ENCODE measurements at places on chromosomes 1 and 21.

DNA sequence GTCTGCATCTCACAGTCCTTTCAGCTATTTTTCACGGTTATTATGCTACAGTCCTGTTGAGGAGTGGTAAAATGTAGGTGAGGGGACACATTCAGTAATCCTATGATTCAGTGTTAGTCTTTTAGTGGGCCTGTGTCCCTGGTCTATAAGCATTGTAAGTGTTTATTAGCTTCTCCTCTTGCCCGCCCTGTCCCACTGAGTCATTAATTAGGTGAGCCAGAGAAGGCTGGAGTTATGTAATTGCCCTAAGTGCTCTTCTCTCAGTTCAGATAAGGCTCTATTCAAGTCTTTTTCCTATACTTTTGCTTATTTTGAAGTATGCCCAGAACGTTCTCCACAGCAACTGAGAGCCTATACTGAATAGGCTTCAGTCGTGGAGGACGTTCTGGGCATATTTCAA lies 76.3 kb upstream of the ZRANB2 start:
- DNase-seq = no peak

DNA sequence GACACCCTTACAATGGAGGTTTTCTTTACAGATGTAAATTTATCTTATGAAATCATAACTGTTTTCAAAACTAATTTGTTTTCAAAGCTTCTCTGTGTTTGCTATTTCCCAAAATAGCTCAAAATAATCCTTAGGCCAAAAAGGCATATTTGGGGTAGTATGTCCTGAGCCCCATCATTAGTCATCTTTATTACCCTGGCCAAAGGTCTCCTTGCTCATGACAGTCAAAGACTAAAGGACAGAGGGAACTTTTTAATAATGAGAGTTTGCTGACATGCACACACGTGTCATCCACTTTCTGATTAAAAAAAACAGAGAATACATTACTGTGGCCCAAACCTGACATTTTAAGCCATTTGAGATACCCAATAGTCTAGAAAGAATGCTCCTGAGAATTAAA lies 221.9 kb upstream of the DUSP10 start:
- no peak for DNase-seq

DNA sequence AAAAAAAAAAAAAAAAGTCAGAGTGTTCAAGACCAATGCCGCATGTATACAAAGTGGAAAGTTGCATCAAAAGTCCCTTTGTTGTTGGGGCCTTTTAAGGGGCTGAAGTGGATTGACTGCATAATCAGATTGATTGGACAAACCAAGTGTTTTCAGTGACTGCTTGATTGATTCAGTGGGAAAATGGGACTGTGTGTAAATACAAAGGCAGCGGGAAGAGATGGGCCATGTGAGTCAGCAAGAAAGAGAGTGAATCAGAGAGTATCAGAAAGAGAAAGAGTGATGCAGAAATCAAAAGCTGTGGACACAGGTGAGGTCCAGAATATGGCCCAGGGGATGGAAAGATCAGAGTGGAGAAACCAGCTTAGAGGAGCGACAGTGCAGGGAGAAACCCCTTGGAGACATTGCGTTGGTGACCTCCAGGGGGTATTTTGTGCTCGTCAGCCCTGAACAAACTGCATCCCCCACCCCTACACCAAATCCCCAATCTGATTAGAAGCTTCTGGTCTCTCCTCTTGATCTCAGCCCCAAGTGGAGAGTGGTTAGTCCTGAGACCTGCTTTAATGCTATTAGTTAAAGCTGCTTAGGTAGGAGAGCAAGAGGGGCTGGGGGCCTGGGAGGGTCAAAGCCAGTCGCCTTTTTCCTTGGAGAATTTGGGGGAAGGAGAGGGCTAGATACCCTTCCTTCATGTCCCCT lies 5.1 kb upstream of the ETV3L start:
- DNase-seq = no peak

GRCh38 chr1:236137285-236137852 lies 5.0 kb upstream of the GPR137B start:
- no peak for DNase-seq

DNA sequence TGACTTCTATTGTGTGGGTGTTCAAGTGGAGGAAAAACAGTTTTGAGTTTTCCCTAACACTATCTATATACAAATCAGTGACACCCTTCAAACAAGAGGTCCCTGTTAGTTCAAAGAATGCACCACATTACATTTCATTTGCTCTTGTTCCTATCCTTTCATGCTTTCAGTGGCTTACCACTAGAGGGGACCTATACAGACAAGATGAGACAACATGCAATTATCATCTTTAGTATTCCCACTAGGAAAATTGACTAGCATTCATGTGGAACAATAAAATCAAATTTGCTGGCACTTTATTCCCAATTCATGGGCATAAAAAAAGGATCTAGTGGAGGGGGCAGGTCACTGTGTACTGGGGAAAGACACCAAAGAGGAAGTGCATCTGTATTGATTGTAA lies 13.3 kb upstream of the SIPA1L2 start:
- DNase-seq = no peak

- no peak for DNase-seq
Measured at GRCh38 chr1:30473922-30474817, 249.2 kb downstream of the MATN1 start.

GRCh38 chr1:56017336-56017735 lies 562.0 kb downstream of the PLPP3 start:
- DNase-seq = no peak

DNA sequence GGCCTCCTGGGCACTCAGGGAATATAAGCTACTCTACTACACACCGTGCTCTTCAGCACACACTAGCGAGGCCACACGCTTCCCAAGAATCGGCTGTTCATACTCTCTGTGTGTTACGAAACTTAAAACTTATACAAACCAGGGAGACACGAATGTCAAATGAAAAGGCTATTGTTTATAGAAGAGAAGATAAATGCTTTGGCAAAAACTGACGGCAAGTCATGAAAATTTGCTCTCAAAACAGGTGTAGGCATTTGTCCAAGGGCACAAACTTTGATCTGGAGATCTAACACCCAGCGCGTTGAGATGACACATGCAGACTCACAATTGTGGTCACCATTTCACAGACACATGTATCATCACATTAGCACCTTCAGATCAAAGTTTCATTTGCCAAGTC lies 46.1 kb downstream of the USP48 start:
- no peak for DNase-seq

DNA sequence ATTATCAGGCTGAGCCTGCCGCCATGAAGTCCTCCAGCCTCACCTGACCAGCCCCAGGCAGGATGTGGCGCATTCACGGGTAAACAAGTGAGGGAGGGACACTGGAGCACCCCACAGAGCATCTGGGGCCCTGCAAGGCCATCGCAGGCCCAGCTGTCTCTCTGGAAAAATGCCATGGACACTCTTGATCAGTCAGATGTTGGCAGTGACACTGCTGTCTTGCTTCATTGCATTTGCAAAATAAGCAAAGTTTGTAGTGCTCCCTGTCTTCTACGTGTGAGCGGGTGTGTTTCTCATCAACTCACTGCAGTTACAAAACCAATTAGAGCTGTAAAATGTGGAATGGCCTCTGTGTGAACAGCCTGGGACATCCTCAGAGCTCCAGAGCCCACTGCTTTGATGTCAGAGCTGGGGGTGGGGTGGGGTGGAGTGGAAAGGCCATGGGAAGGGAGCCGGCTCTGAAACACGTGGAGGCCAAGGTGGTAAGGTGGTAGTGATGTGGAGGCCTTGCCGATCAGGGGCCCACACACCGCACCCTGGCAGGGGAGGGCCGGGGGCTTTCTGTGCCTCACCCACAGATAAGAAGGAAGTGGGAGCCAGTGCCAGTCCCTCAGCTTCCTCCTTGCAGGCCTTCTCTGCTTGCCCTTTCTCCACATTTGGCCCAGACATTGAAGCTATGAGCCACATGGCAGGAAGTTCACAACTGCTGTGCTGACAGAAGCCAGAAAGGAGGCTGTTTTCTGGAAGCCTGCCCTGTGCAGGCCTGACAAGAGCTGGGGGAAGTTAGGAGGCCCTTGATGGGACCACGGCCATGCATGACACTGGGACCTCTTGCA lies 254.9 kb downstream of the RHOU start:
- DNase-seq = no peak

DNA sequence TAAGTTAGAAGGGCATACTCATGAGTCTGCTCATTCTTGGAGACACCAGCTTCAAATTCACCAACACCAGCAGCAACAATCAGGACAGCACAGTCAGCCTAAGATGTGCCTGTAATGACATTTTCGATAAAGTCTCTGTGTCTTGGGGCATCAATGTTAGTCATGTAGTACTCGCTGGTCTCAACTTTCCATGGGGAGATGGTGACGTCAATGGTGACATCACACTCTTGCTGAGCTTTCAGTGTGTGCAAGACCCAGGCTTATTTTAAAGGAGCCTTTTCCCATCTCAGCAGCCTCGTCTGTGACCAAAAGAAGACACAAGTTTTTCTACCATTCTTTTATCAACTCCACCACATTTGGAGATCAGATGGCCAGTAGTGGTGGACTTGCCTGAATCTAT lies 75.5 kb downstream of the SERINC2 start:
- DNase-seq = no peak

DNA sequence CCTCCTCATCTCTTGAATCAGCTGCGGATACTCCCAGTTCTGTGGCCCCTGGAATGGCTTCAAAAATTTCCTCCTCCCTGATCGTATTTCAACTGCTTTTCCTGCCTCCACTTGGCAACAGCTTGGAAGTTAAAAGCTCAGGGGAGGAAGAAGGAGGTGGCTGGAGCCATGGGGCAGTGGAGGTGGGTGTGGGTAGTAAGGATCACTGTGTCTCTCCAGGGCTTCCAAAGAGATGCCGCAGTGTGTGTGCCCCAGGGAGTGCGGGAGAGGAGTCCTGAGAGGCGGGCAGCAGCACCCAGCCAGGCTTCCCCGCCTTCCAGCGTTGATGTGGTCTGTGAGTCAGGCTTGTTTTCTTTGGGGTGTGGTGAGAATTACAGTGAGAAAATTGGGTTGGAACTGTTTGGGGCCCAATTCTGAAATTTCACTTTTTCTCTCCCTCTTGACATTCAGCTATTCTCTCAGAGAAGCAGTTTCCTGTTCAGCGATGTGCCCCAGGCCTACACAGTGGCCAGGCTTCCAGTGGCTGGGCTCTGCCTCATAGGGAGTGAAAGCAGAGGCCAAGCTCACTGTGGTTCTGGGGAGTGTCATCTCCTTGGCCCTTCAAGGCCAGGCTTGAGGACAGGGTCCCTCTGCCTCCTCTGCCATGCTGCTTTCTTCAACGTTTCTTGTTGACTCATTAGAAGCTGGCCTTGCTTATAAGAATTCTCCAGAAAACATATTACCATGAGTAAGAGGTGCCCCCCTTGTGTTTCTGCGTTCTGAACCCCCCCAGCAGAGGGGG lies 69.0 kb downstream of the PGM1 start:
- no peak for DNase-seq

DNA sequence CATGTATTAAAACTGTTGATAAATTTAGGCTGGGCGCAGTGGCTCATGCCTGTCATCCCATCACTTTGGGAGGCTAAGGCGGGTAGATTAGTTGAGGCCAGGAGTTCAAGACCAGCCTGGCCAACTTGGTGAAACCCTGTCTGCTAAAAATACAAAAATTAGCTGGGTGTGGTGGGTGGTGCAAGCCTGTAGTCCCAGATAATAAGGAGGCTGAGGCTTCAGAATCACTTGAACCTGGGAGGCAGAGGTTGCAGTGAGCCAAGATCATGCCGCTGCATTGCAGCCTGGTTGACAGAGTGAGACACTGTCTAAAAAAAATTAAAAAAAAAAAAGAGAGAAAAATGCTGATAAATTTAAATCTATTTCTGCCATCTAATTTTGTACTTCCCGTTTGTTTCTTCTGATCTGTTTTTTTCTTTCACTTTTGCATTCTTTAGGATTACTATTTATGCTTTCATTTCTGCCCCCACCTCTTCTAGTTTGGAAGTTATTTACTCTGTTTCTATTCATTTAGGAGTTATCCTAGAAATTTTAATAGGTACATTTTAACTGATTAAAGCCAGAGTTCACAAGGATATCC lies 3.2 kb upstream of the DENND1B start:
- no peak for DNase-seq

GRCh38 chr21:17900281-17900989 lies 81.3 kb upstream of the C21orf91 start:
- DNase-seq = no peak

- no peak for DNase-seq
Measured at GRCh38 chr1:241749041-241749944, 97.2 kb downstream of the WDR64 start.

GRCh38 chr1:114154146-114154962 lies 685 bp upstream of the SYT6 start:
- no peak for DNase-seq

DNA sequence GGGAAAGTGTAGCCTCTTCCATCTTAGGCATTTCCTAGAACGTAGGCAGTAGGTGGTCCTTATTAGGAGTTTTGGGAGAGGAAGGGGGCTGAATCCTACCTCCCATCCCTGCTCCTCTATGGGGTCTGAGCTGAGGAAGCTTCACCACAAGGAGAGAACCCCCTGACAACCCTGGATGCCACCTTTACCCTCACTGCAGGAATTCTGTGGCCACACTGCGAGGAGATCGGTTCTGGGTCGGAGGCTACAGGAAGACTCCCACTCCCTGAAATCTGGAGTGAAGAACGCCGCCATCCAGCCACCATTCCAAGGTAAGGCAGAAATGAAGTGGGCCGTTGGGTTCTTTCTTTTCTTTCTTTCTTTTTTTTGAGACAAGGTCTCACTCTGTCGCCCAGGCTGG lies 1.5 kb downstream of the MX1 start:
- DNase-seq = no peak

GRCh38 chr1:246824541-246824940 lies 100.3 kb downstream of the SCCPDH start:
- DNase-seq = no peak

GRCh38 chr1:25907601-25908000 lies 1.4 kb upstream of the STMN1 start:
- DNase-seq = no peak

DNA sequence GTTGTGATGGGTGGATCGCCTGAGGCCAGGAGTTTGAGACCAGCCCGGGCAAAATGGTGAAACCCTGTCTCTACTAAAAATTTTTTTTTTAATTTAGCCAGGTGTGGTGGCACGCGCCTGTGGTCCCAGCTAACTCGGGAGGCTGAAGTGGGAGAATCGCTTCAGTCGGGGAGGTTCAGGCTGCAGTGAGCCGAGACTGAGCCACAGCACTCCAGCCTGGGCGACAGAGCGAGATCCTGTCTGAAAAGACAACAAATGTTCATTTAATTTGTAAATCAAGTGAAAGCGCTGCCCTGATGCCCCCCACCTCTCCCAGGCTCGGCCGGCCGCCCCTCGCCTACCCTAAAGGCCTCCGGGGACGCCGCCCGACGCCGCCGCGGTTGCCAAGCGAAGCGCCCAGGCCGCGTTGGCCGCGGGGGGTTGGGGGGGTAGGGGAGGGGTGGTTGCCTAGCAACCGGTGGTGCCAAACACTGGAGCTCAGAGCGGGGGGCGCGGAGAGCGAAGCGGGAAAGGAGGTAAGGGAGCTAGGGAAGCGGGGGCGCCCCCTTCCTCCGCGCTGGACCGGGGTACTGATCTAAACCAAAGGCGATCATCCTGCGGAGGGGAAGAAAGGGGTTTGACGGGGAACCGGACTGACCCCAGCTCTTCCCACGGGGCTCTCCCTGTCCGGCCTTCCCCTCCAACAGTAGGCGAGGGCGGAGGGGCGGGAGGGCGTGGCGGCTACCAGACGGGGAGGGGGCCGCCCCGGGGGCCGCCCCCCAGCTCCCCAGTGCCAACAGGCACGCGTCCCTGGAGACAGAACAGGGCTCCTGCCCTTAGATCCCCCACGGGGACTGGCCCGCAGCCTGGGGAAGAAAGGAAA lies at the start of gene TEKT2:
TSS of gene TEKT2 (plus strand) at position 460 of the 862 bp plus-strand sequence. CDS start 828 bp downstream, outside the sequence.
- DNase-seq = no peak
